ENCODE measurements at places on chromosomes 2 and 18. TPM values are rescaled to one million over a fixed set of nuclear protein-coding genes. Genes with fewer than 3 reads are reported as not detected.

- H3K4me3 ChIP-seq, result no peak overlapping the region
- H3K27ac ChIP-seq, result no peak overlapping the region
- no peaks in the 10 kb centered on the region for H3K36me3 ChIP-seq
- no peaks in the 10 kb centered on the region for H3K27me3 ChIP-seq
- no peaks in the 10 kb centered on the region for H3K4me1 ChIP-seq
Measured at GRCh38 chr2:148557844-148558436, 86.6 kb upstream of the EPC2 start.

DNA sequence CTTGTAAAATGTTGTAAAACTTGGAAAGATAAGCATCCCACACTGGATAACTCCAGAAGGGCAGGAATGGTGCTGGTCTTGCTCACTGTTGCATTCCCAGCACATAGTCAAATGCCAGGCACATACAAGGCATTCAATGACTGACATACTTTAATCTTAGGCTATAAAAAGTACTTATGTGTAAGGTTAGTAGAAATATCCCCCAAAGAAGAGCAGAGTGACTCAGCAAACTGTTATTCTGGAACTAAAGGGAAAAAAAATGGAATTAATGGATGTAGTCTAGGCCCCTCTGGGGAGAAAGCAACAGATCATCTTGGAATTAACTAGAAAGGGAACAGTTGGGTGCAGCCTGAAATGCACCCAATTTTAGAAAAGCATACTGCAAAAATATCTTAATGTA is 9.0 kb downstream of the ZBTB14 start:
- H3K27me3 ChIP-seq, result no peaks in the 10 kb centered on the region
- H3K4me3 ChIP-seq, result no peak overlapping the region
- no peak overlapping the region for H3K27ac ChIP-seq
- DNase-seq, result no peak

- H3K4me1 ChIP-seq, result no peaks in the 10 kb centered on the region
- no peaks in the 10 kb centered on the region for H3K27me3 ChIP-seq
- H3K27ac ChIP-seq, result no peak overlapping the region
- DNase-seq, result no peak
- H3K36me3 ChIP-seq, result no peaks in the 10 kb centered on the region
Measured at GRCh38 chr2:10530607-10531239, 82.6 kb upstream of the ODC1 start.

DNA sequence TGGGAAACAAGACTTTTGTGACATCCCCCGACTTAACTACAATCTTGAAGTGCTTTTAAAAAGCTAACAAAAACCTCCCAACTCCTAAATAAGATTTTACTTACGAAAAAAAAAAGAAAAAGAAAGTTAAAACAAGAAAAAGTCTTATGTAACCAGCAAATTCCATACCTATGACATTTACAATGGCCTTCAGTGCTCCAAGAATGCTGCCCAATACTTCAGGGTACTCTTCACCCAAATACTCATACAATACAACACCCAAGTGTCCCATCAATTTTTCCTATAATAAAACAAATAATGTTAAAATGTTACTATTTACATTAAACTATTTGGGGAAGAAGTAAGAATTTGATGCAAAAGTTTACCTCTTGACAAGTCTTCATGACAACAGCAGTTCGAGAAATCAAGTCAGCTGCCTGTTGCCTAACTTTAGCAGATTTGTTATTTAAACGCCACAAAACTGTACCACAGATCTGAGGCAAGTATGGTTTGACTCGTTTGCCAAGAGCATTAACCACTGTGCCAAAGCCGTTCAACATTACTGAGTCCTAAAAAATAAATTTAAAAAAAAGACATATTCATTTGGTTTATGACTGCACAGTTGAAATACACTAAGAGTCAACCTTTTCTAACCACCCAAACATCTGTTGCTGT is 34.8 kb downstream of the SF3B1 start:
- H3K27me3 ChIP-seq, result no peaks in the 10 kb centered on the region
- H3K4me3 ChIP-seq, result no peak overlapping the region
- H3K36me3 ChIP-seq, result peaks cover 18% of the 10 kb centered on the region
- H3K4me1 ChIP-seq, result no peaks in the 10 kb centered on the region

TTC31 gene
- 19.9 TPM for total RNA-seq

IL1R1 gene
- total RNA-seq, result 17.3 TPM

DNA sequence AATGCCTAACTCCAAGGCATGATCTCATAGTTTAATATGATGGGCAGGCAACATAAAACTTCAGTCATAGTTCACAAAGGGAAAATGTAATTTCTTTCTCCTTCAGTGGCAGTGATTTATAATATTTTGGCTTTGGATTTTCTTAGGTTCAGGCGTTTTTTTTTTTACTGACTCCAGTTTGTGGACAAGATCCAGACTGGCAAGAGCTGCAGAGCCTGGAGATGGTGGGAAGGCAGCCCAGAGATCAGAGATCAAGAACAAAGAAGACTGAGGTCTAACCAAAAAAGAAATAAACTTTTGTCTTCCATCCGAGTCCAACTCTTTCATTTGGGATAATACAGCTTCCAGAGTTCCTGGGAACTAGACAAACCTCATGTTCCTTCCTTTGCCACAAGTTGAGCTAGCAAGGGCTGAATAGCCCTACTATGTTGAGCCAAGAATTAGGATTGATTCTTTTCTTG is 215.3 kb upstream of the SETBP1 start:
- no peak overlapping the region for H3K27ac ChIP-seq
- no peak for DNase-seq
- H3K27me3 ChIP-seq, result no peaks in the 10 kb centered on the region
- H3K36me3 ChIP-seq, result no peaks in the 10 kb centered on the region
- no peak overlapping the region for H3K4me3 ChIP-seq

DNA sequence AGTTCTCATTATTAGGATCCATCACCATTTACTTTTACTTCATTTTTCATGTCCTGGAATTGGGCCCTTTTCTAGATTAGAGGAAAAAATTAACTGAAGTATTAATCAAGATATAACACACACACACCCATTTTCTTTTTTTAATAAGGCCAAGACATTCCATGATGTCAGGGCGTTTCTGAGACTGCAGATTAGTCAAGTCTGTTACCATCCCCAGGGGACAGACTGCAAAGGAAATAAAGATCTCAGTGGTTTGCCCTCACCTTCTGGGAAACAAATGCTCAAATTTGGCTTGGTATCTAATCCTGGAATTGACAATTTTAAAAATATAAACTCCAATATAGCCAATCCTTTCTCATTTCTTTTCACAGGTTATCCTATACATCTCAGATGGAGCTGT is 27.4 kb downstream of the RMP24 start:
- no peaks in the 10 kb centered on the region for H3K4me1 ChIP-seq
- H3K27ac ChIP-seq, result no peak overlapping the region
- H3K4me3 ChIP-seq, result no peak overlapping the region
- H3K27me3 ChIP-seq, result no peaks in the 10 kb centered on the region
- H3K36me3 ChIP-seq, result no peaks in the 10 kb centered on the region

- no peak for DNase-seq
- no peaks in the 10 kb centered on the region for H3K36me3 ChIP-seq
- no peaks in the 10 kb centered on the region for H3K27me3 ChIP-seq
- peaks cover 12% of the 10 kb centered on the region for H3K4me1 ChIP-seq
- H3K27ac ChIP-seq, result no peak overlapping the region
- H3K4me3 ChIP-seq, result no peak overlapping the region
Measured at GRCh38 chr2:19797871-19798270, 103.9 kb downstream of the TTC32 start.

DNA sequence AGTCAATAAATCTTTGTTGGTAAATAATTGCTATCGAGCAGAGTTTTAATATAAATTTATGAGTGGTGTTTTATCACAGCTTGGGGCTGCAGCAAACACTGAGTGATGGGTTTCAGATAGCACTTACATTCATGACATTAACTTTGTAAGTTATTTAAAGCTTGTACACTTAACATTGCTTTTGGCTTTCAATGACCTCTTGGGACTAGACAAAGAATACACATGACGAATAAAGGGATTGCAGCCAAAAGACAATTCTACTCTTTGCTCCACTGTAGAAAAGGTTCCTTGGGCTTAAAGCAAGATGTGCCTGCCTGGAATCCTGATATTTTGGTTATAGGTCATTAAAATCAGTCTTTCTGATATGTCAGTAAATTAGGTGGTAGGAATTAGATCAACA is 299.5 kb downstream of the GBX2 start:
- DNase-seq, result no peak
- H3K27ac ChIP-seq, result no peak overlapping the region
- no peak overlapping the region for H3K4me3 ChIP-seq
- no peaks in the 10 kb centered on the region for H3K27me3 ChIP-seq
- no peaks in the 10 kb centered on the region for H3K4me1 ChIP-seq

- no peak overlapping the region for H3K4me3 ChIP-seq
- H3K27me3 ChIP-seq, result no peaks in the 10 kb centered on the region
- no peaks in the 10 kb centered on the region for H3K36me3 ChIP-seq
- H3K27ac ChIP-seq, result no peak overlapping the region
- H3K4me1 ChIP-seq, result no peaks in the 10 kb centered on the region
Measured at GRCh38 chr2:869357-869871, 81.2 kb upstream of the SNTG2 start.

DNA sequence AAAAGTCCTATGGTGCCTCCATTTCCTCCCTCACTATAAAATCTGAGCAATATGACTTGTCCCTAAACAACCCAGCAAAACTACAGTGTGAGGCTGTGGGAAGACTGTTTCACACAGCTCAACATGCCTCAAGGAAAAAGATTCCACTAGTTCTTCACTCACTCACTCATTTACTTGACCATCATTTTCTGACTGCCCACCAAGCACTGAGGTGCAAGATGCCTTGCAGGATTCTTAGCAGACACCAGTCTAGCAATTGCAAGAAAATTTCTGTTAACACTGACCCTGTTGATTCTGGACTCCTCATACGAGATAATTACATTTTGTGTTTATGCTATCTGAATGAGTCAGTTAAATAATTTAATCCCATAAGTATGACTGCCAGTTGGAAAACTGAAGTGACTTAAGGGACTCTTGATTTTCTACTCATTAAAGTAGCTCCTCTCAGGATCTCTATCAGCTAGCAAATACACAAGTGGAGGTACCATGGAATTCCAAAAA is 51.9 kb upstream of the PCBP1 start:
- peaks cover 11% of the 10 kb centered on the region for H3K4me1 ChIP-seq
- H3K27me3 ChIP-seq, result no peaks in the 10 kb centered on the region
- peak overlapping the region; percentile 34 for H3K27ac ChIP-seq
- no peak overlapping the region for H3K4me3 ChIP-seq
